Nasal cavity respiratory epithelium epithelial cell of viscerocranial mucosa (primary cell): ENCODE measurements at places on chromosomes 5 and 9. TPM values are rescaled to one million over a fixed set of nuclear protein-coding genes. Genes with fewer than 3 reads are reported as not detected.

SPATA31A3 gene
- not detected in 2 replicates for total RNA-seq

TTC1 gene
- total RNA-seq = 42.0 and 43.2 TPM in 2 replicates

TENT4A gene
- total RNA-seq = 8.5 and 17.7 TPM in 2 replicates

ANGPTL2 gene
- total RNA-seq = under 0.01 and 0.14 TPM in 2 replicates
